ENCODE measurements at places on chromosomes 12 and 14.

DNA sequence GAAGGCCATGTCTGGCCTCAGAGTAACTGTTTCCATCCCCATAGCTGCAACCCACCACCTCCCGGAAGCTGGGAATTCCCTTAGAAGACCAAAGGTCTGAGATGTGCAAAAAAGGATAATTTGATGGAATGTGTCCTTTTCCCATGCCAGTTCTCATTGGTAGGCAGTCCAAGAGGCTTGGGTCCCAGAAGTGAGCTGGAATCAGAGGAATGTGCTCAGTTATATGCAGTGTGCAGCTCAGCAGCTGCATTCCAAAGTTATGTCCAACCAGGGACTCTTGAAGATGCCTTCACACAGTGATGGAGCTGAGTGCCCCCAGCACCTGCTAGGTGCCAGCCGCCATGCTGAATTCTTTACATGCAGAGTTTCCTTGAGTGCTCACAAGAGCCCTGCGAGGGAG, 583.9 kb upstream of the TBX3 start:
- no peak for DNase-seq

- DNase-seq, result no peak
These were observed 15.3 kb upstream of the KICS2 start for GRCh38 chr12:64237382-64237781.

DNA sequence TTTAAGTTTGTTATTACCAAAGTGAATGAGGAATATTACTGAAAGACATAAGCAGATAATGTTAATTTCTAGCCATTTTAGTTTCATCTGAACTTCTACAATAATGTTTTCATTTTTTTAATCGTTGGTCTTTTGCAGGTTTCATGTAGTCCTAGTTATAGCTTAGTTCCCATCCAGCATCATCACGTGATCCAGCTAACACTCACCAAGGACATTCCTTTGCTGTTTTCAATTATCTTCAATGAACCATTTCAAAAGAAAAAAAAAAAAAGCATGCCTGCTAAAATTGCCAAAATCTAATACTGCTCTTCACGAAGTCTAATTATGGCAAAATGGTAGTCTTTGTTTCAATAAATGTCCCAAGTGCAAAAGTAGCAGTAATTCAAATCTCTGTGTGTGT, 187.7 kb upstream of the ATXN7L3B start:
- no peak for DNase-seq

DNA sequence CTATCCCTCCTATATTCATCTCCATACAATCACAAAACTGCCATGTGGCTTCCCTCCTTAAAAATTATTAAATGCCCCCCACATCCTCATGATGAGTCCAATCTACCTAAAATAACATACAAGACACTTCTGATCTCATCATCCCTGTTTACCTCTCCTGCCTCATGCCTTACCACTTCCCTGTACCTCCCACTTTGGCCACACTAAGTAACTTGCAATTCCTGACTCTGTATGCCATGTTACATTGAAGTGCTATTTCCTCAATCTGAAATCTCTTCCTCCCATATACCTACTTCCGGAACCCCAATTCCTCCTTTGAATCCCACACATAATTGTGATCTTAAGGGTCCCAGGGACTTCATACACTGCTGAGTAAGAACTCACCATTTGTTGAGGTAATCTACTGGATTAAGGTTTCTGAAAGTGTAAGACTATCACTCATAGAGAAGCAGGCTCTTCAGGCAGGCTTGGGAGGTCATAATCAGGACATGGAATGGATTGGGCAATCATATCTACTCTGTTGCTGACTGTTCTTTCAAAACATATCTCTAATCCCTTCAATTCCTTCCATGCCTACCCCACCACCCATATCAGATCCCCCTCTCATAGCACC, 117.6 kb upstream of the PLEKHG7 start:
- no peak for DNase-seq

- DNase-seq, result no peak
These were observed 84.8 kb downstream of the FBXL14 start for GRCh38 chr12:1509413-1510052.

GRCh38 chr12:42923583-42923982, 334.0 kb upstream of the PRICKLE1 start:
- no peak for DNase-seq

DNA sequence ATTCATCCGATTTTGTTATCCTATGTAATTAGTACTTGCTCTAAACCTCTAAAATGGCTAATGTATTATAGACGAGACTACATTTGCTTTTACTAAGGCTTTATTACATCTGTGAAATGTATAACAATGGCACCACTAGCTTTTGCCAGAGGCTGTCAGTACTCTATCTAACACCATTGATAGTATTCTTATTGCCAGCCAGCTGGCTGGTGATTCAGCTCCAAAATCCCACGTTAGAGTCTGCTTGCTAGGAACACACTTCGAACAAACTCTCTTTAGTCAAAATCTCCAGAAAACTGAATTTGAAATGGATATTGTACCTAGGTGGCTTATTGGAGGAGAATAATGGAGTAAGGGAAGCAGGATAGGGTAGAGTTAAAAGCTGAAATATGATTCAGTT, 839.2 kb downstream of the SLC6A15 start:
- DNase-seq, result no peak

GRCh38 chr12:70165450-70165849, 77.8 kb upstream of the CNOT2 start:
- DNase-seq, result no peak

- DNase-seq, result no peak
These were observed 6.5 kb downstream of the TTC7B start for GRCh38 chr14:90809530-90810312.

DNA sequence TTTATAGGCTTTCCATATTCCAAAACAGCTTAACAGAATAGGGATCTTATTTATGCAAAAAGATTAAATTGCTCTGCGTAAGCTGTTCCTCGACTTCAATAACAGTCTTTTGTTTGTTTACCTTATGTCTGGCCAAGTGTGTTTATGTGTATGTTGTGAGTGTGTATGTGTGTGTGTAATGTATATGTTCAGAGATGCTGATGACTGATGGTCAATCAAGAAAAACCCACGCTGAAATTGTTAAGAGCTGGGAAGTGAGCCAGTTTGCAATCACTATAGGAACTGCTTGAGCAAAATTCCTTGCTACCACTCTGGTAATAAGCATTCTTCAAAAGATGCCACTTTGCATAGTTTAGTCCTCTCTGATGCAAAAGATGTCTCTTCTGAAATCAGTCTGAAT, 59.6 kb downstream of the PRKD1 start:
- no peak for DNase-seq

GRCh38 chr14:45133683-45134050, 614 bp downstream of the FKBP3 start:
- no peak for DNase-seq

DNA sequence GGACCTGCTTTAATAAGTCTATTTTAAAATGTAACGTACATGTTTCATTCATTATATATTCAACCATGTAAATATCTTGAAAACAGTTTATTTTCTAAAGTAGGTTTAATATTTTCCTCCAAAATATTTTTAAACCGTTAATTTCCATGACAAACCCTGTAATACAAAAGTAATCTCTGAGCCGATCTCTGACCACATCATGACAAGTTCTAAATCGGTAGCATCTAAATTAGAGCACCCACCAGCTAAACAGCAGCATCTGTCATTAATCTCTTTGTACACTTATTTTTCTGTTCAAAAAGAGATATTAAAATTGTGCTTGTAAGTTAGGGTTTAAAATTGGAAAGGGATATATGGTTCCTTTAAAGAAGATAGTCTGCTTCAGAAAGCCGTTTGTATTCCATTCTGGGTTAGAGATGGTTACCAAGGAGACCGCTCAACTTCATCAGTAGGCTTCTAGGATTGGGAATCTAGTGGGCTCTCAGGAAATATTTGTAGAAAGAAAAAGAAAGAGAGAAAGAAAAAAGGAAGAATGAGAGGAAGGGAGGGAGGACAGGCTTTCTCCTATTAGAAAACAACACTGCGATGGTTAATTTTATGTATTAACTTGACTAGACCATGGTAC, 232.5 kb upstream of the FOXN3 start:
- no peak for DNase-seq

DNA sequence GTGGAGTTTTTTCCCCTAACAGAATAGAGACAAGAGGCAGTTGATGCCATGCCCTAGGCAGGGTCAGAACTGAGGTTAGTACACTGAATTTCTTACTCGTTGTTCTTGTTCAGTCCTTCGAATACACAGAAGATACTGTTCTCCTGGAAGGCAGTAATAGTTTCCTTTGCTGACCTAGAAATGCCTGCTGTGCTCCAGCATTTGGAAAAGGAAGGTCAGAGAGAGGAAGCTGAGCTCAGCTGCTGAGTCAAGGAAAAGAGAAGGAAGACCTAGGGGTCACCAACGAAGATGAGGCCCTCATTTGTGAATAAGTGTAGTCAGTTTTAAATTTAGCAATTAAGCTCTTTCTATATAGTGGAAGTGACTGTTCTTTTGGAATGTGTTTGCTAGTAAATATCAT, 100.1 kb downstream of the CRADD start:
- no peak for DNase-seq

DNA sequence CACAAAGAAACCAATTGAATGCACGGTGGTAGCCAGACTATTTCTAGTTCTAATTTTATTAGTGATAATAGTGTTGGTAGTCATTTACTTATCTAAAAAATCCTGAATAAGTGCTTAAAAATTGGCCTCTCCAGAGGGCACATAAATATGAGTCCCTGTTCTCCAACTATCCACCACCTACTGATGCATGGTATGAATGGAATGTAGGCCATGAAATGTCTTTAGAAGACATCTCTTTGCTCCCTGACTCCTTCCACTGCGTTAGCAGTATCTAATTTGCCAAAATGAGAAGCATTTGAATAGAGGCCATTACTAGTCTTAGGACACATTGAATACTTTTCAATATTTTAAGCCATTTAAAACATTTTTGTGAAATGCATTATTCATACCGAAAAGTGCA, 261.7 kb downstream of the LRFN5 start:
- no peak for DNase-seq

GRCh38 chr12:49893753-49894750, 9.6 kb downstream of the FAIM2 start:
- no peak for DNase-seq

- DNase-seq, result peak; percentile 38
These were observed 111.4 kb downstream of the EGLN3 start for GRCh38 chr14:33839193-33840076.

GRCh38 chr12:22163594-22163993, 117.6 kb downstream of the CMAS start:
- DNase-seq, result no peak

- DNase-seq, result no peak
These were observed 60.8 kb downstream of the ANO2 start for GRCh38 chr12:5884285-5884684.

GRCh38 chr12:10119066-10119465, 10.9 kb downstream of the CLEC7A start:
- DNase-seq, result no peak

DNA sequence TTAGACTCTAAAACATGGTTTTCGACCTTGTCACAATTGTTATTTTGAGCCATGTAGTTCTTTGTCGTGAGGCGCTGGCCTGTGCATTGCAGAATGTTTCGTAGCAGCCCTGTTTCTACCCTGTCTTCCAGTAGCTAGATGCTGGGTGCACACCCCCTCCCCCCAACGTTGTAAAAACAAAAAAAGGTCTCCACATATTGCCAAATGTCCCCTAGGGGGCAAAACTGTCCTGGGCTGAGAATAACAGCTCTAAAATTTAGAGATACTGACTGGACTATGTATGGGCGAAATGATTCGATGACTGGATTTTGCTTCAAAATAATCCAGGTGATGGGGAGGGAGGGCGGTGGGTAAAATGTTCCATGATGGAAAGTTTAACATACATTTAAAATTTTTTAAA, 126.1 kb upstream of the FUT8 start:
- no peak for DNase-seq

- no peak for DNase-seq
These were observed 269.7 kb downstream of the TTC6 start for GRCh38 chr14:37864861-37865718.
